ENCODE measurements at places on chromosomes 4 and X.

DNA sequence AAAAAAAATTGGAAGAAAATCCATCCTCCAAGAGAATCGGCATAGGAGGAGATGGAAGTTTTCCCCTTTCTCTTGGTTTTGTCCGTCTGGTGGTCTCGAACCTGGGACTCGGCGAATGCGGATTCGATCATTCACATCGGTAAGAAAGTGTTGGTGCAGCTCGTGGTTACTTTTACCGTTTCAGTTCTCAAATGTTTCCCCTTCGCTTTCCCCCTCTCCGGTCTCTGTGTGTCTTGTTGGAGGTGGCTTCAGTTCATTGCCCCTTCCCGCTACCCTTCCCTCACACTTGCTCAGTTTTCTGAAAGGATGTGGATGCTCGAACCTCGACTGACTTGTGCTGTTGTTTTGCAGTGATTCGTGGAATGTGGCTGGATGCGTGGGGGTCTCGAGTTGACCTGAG is 840 bp downstream of the GRID2 start:
- DNase-seq = no peak

GRCh38 chrX:134236626-134237614 is at the start of gene CCDC160:
Gene CCDC160 (plus strand): TSS chrX:134237182. CDS start chrX:134244801, 7,619 bp downstream.
- no peak for DNase-seq

GRCh38 chr4:180084561-180084960 is 2158.6 kb upstream of the TENM3 start:
- no peak for DNase-seq

DNA sequence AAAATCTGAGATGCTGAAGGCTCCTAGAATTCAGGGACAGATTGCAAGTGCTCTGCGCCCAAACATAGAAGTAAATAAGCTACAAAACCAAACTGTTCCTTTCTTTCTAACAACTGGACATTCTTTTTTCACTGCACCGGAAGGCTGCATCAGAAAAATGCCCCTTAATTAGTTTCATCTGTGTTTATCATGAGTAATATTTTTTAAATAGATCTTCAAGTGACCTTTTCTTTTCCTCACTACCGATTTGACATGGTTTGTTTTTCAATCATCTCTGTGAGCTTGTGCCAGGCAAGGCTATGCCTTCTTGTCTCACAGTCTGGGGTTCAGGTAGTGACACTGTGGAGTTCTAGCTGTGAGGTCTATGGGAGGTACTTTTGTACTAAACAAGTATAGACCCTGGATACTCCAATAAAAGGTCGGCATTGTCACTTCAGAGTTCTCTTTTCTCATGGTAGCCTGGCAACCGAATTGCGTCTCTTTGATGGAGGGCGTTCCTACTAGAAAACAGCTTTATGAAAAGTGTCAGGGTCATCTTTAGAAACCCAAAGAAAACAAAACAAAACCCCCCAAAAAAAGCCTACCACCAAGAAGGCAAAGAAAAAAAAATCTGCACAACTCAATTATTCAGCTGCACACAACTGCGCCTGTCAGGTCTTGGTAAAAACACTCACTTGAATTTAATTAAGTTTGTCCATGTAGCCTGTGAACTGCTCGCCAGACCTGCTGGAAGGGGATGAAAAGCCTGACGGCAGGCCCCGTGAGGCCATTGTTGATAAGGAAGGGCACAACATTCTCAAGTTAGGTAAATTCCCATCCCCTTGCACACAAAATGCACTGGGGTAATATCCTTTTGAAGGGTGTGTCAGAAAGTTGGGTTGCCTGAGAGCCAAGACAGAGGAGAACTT is 22.8 kb upstream of the ADAMTS3 start:
- no peak for DNase-seq

DNA sequence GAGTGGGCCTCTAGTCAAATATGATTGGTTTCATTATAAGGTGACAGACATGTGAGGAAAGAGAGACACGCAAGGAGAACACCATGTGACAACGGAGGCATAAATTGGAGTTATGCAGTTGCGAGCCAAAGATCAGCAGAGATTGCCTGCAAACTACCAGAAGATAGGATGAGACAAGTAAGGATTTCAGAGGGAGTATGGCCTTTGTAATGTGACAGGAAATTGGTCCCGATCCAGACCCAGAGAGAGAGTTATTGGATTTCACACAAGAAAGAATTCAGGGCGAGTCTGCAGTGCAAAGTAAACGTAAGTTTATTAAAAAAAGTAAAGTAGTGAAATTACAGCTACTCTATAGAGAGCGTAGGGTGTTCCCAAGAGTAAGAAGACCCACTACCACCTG is 35.7 kb upstream of the NDST4 start:
- DNase-seq = no peak

- DNase-seq = no peak
Observed at GRCh38 chr4:138639018-138639741, 376.4 kb upstream of the NOCT start.

- no peak for DNase-seq
Observed at GRCh38 chr4:24598025-24598424, 13.7 kb upstream of the DHX15 start.

Data from stimulated activated naive CD4-positive, alpha-beta T cell treated with Interleukin-2 at 50 U/mL for 16 hours (primary cell).